Astrocyte of the hippocampus (primary cell): ENCODE measurements at places on chromosomes 7 and 10.

DNA sequence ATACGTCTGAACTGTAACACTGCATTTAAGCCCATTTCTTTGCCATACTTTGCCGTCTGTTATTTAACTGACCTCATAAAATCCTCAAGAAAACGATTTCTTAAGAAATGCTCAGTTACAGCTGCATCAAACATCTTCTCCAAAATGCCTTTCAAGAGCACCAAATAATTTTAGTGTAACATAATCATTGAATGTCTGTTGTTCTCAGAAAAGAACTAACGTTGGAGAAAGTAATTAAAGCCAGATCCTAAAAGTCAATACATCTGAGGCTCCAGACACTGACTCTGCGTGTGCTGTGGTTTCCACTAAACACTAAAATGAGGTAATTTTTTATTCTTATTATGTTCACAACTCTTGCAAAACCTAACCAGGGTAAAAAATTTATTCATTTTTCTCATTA, 63.7 kb upstream of the LRRC17 start:
- no peak for DNase-seq

- DNase-seq: no peak
These were observed 34.0 kb downstream of the ZNF438 start for GRCh38 chr10:30997536-30998235.

- DNase-seq: peak; percentile 44
These were observed 1254.4 kb upstream of the PHF14 start for GRCh38 chr7:9719303-9719702.

GRCh38 chr7:84693483-84693882, 493.4 kb downstream of the SEMA3D start:
- DNase-seq: peak; percentile 77

DNA sequence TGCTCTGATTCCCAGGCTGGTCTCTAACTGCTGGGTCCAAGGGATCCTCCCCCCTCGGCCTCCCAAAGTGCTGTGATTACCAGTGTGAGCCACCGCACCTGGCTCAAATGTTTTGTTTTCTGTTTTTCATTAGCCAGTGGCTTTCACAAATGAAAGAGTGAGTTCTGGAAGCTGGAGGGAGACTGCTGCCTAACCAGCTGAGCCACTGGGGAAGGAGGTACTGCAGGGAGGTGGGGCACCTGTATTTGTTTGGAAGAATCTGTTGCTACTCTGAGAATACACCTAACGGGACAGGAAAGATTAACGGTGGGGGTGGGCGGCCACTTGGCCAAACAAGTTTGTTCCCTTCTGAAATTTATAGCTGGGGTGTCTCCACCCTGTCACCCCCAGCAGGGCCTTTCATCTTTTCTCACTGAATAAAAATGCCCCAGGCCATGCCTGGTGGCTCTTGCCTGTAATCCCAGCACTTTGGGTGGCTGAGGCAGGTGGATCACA, 4.7 kb downstream of the STOX1 start:
- DNase-seq: no peak

DNA sequence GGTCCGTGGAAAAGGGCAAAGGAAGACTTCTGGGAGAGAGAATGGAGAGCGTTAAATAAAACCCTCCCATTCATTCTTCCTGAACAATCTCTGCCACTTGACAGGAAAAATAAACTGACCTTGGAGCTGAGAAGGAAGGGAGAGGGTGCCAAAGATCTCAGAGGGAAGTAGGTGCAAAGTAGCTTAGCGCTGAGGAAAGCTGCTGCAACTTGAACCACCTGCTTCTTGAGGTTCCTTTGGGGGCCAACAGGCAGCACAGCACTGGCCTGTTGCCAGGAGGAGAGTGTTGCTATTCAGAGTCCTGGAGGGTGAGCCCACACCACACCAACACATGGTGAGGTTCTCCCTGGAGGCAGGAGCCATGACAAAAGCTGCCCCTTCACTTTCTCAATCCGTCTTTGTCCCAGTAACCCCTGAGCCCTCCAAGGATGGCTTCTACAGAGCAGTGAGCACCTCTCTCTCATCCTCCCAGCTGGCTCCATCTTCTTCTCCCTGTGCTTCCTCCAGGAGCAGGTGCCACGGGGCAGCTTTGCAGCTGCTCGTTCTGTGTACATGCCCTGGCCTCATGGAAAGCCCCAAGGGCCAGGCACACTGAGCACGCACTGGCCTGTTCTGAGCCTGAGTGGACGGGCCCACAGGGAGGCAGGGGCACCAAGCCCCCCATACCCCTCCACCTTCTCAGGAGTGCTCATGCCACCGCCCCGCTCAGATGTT, 101.3 kb downstream of the STRA8 start:
- no peak for DNase-seq

DNA sequence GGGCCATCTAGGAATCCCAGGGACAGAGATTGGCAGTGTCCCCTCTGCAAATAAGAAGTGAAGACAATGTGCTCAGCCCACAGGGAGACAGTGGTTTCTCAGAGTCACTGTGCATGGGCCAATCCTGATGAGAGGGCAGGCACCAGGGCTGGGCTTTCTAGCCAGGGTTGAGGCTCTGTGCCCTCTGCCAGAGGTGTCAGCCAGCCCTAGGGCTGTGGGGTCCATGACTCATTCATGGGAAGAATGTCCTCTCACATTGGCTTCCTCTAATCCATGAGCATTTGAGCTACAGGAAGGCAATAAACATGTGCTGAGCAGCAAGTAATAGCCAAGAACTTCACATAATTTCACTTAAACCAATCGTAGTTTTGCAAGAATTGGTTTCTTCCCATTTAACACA, 482.0 kb upstream of the MGMT start:
- no peak for DNase-seq

DNA sequence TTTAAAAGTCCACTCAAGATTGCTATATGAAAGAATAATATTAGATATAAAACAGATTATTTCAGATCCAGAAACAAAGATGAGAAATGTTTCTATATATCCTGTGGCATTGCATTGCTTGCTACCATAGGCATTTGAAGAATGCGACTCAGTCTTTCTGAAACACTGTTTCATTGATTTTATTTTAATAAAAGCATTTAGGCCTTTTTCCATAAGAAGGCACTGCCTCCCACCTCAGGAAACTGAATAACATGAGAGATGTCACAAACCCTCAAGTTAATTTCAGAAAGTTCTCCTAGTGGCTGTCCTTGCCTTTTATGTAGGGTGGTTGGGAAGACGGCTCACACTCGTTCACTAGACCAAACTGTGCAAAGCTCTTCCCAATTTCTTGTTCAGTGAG, 23.3 kb downstream of the PRPS1L1 start:
- DNase-seq: no peak

GRCh38 chr7:138257459-138258196, 181.4 kb downstream of the AKR1D1 start:
- DNase-seq: no peak

DNA sequence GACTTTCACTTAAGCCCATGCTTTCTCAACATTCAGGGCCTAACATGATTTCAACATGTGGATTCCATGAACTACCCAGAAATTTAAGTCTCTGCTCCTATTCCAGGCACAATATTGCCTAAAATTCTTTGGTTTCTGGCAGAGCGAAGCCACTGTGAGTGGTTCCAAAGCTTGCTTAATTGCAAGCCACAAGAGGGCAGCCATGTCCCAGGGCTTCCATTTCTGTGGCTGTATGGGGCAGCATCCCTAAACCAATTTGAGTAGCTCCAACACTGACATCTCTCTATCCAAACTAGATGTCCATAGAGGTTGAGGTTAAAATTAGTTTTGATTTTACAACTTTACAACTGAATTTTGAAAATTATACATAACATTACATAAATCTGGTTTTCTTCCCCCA, 56.3 kb upstream of the MDFIC start:
- peak; percentile 74 for DNase-seq

DNA sequence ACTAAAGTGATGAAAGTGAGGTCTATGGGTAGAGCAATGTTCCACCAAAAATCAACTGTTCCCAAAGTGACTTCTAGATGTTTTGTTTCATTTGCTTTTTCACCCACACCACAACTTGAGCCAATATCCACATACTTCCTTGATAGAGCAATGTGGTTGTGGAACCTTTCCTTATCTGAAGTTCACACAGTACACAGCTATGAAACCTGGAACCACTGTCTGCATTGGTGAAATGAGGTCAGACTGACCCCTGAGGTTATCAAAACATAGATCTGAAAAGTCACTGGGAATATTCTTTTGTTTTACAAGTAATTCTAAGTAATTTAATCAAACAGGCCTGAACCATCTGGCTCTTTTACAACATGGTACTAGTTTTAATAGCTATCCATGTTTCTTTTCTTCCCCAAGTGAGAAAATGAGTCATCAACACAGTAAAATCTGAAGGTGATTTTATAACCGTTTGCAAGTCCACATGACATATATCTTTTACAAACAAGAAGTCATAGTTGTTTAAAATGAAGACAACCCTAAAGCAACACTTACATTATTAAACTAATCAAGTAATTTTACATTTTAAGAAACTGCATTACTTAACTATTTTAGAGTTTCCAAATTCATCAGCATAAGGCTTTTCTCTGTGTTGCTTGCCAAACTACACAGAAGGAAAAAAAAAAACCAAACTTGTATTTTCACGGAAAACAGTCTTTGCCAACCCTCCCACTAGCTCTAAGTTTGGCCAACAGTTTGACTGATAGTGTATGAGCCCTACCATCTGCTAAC, 80.3 kb downstream of the LRRC17 start:
- DNase-seq: peak; percentile 88

GRCh38 chr7:54841772-54842697, 83.0 kb upstream of the SEC61G start:
- peak; percentile 64 for DNase-seq

- no peak for DNase-seq
These were observed 4.7 kb downstream of the HOXA1 start for GRCh38 chr7:27091105-27091504.
